ENCODE measurements at places on chromosomes 7 and 10. TPM values are rescaled to one million over a fixed set of nuclear protein-coding genes. Genes with fewer than 3 reads are reported as not detected.

ASB13 gene
- total RNA-seq: 7.9 TPM

SORBS1 gene
- total RNA-seq: 1.6 TPM

FANK1 gene
- total RNA-seq: 30.2 TPM

HPSE2 gene
- total RNA-seq: not detected

PON1 gene
- total RNA-seq: not detected

MRLN gene
- not detected for total RNA-seq

ANTXRL gene
- not detected for total RNA-seq

PRPF18 gene
- total RNA-seq: 23.7 TPM

ASB10 gene
- not detected for total RNA-seq

SPAM1 gene
- not detected for total RNA-seq

STX1A gene
- 7.4 TPM for total RNA-seq

EGFR gene
- 125 TPM for total RNA-seq

IFIT2 gene
- total RNA-seq: 5.2 TPM

GBX1 gene
- not detected for total RNA-seq

CALHM3 gene
- total RNA-seq: 0.39 TPM

METTL2B gene
- total RNA-seq: 29.3 TPM

PRR15 gene
- total RNA-seq: 286 TPM

SPDYE16 gene
- total RNA-seq: under 0.01 TPM

HYAL4 gene
- total RNA-seq: not detected

CLDN4 gene
- total RNA-seq: 216 TPM

BTRC gene
- total RNA-seq: 12.1 TPM

NRCAM gene
- total RNA-seq: 14.6 TPM

DNAJC9 gene
- 23.6 TPM for total RNA-seq

GGCT gene
- total RNA-seq: 16.5 TPM

PRLHR gene
- total RNA-seq: not detected

MSS51 gene
- 1.1 TPM for total RNA-seq

Measured in placental epithelial cell (primary cell).